Fibroblast of lung (primary cell): ENCODE measurements at places on chromosomes 7 and 10.

GRCh38 chr10:85862771-85863170, 503.8 kb downstream of the GRID1 start:
- DNase-seq: no peak

GRCh38 chr7:148402159-148402558, 188.4 kb upstream of the C7orf33 start:
- DNase-seq: peak; percentile 8

DNA sequence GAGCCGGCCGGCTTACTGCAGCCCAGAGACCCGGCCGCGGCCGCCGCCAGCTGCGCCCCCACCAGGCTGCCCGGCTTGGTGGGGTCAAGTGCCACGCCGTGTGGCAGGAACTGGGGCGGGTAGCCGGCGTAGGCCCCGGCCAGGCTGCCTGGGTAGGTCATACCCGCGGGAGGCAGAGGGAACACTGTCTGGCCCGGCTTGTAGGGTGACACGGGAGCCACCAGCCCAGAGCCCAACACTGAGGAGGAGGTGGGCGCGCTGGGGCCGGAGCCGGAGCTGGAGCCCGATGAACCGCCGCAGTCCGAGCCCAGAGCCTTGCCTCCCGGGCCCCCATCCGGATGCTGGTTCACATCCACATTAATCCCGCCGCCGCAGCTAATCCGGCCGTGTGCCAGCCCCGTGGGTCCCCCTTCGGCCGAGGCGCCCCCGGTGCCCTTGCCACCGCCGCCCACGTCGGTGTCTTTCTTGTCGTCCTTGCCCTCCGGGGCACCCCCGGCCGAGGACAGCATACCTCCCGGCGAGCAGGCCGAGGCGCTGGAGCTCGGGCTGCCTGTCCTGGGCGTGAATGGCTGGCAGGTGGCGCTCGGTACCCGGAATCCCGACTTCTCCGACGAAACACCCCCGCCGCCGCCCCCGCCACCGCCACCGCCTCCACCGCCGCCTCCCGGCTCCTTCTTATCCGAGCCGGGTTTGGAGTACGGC, 2.0 kb downstream of the ZNF503 start:
- DNase-seq: peak; percentile 69

DNA sequence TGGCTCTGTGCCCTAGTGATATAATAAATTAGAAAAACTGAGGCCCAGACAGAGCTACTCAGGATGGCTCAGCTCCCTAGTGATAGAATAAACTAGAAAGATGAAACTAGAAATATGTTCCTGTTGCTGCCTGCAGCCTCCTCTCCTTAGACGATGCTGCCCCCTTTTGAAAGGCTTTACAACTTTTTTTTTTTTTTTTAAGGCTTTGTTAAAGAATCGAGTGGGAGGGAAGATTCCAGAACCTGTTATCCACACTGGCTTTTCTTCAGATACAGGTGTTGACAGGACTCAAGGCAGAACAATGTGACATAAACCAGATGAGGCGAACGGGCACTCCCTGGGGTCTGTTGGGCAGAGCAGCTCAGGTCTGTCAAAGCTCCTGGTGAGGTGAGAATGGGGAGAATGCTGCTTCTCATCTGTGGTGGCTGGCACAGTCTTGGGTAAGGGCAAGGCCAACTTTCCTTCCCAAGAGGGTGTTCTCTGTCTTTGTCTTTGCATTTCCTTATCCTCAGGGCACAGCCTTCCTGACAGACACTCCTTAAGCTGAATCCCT, 175.1 kb downstream of the COBL start:
- peak; percentile 39 for DNase-seq

- peak; percentile 14 for DNase-seq
These were observed 232.4 kb downstream of the AHR start for GRCh38 chr7:17530741-17531421.

- DNase-seq: no peak
These were observed 187.1 kb downstream of the LRRC4 start for GRCh38 chr7:127844165-127844564.

GRCh38 chr10:6957851-6958250, 377.8 kb upstream of the PRKCQ start:
- no peak for DNase-seq

- peak; percentile 55 for DNase-seq
These were observed 372 bp upstream of the TMEM130 start for GRCh38 chr7:98870121-98870651.

GRCh38 chr10:119634219-119634544, 17.0 kb upstream of the BAG3 start:
- peak; percentile 19 for DNase-seq

- DNase-seq: no peak
These were observed 109.3 kb downstream of the SORBS1 start for GRCh38 chr10:95451568-95452524.

DNA sequence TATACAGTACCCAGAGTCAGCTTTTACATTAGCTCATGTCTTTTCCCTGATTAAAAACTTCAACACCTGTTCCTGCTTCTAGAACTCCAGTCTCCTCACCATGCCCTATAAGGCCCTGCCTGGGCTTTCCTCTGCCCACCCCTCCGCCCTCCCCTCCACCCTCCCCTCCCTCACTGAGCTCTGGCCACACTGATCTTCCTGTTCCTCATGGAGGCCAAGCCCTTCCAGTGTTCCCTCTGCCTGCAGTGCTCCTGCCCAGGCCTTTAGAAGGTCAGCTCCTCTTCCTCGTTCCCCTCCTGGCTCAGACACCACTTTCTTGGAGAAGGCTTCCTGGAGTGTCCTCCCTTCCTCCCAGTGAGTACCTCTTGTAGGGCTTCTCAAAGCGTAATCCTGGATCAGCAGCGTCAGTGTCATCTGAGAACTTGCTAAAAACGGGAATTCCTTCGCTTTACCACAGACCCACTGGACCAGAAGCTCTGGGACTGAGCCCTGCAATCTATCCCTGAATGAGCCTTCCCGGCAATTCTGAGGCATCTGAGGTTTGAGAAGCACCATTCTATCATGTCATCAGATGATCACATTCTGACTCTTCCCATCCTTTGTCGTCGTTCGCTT, 3.7 kb downstream of the PDZD7 start:
- no peak for DNase-seq

DNA sequence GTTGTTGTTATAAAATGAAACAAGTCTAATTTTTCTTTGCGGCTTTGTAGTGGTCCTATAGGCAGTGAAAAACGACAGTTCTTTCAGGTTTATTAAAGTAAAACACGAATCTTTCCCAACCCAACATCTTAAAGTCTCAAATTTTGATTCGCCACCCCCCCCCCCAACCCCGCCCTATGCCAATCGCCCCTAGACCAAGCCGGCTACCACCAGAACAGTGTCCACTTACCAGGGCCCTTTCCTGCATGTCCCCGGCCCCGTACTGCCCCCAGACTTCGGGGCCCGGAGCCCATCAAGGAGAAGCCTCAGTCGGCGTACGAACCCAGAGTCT, 335 bp upstream of the CHCHD1 start:
- no peak for DNase-seq

DNA sequence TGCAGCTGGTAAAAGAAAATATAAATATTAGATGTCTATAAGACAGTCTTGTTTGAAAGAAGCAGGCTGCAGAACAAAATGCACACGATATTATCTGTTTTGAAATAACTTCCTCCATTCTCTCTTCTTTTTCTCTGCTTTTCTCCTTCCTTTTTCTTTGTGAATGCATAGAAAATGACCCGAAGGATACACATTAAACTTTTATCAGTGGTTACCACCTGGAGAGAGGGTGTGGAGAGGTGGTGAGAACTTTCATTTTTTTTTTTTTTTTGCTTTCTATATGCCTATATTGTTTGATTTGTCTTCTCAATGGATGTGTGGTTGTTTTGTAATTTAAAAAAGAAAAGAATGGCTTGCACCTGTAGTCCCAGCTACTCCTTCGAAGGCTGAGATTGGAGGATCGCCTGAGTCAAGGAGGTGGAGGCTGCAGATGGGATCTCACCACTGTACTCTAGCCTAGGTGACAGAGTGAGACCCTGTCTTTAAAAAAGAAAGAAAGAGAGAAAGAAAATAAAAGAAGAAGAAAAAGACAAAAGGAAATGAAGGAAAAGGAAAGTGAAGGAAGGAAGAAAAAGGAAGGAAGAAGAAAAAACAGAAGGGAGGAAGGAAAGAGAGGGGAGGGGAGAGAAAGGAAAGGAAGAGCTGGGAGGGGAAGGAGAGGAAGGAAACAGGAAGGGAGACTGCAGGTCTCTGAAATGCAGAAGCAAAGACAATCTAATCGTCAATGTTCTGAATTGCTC, 64.4 kb downstream of the SAMD9 start:
- DNase-seq: no peak

- DNase-seq: peak; percentile 84
These were observed 171.4 kb downstream of the ARID5B start for GRCh38 chr10:62072901-62073300.

GRCh38 chr10:105288613-105289012, 647.5 kb downstream of the SORCS3 start:
- no peak for DNase-seq

DNA sequence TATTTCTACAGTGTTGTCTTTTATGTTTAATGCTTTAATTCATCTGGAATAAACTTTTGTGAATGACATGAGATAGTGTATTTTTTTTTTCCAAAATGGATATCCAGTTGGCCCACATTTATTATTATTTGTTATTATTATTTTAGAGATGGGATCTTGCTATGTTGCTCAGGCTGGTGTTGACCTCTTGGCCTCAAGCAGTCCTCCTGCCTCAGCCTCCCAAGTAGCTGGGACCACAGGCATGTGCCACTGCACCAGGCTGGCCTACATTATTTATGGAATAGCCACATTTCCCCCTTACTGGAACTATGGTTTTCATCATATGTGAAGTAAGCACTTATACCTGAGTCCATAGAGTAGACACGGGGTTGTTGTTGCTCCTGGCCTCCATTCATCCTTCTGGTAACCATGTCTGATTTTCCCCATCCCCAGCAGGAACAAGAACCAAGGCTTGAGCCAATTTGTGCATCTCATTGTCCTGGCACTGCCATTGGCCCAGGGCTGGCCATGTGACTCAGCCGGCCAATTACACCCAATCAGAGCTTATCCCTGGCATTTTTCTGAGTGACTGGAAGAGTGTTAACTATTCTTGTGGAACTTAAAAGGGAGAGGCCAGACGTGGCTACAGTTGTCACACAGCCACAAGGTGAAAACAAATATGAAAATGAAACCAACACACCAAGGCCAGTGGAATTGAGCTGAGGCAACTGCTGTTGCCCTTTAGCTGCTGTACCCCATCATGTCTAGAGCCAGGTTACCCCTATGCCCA, 23.1 kb downstream of the PRF1 start:
- DNase-seq: no peak

DNA sequence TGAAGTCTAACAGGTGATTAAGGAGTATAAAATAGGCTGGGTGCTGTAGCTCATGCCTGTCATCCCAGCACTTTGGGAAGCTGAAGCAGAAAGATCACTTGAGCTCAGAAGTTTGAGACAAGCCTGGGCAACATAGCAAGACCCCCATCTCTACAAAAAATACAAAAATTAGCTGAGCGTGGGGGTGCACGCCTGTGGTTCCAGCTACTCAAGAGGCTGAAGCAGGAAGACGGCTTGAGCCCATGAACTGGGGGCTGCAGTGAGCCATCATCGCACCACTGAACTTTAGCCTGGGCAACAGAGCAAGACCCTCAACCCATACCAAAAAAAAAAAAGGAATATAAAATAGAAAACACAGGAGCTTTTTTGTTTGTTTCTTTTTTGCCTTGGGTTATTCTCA, 47.4 kb downstream of the DCLRE1A start:
- DNase-seq: no peak

DNA sequence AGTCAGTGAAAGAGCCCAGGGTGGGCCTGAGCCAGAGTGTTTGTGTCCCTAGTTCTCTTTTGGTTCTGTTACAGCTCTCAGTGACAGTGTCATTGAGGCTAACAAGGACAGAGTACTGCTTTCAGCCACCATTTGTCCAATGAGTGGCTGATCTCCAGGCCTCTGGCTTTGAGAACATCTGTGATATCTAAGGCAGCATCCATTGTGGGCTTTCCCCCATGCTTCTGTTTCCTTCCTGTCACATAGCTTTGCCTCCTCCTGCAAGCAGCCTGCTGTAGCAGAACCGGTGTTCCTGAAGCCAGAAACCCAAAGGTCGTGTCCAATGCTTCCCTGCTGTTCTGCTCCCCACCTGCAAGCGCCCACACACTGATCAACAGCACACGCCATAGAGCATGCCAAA, 68.4 kb downstream of the IKZF1 start:
- DNase-seq: no peak

GRCh38 chr7:50304911-50305582, 531 bp downstream of the IKZF1 start:
- no peak for DNase-seq

DNA sequence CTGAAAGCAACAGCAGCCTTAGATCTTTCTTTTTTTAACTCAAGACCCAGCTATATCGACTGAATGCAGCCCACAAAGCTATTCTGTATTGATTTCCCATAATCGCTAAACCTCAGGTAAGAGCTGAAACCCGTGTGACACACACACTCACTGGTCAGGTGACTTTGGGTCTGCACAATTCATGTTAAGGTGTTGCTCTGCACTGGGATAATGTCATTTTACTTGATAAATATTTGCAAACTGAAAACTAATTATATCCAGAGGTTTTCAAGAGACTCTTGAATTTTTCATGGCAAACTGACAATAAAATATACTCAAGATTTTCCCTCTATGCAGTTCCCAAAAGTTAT, 33.1 kb downstream of the SCRN1 start:
- DNase-seq: no peak

DNA sequence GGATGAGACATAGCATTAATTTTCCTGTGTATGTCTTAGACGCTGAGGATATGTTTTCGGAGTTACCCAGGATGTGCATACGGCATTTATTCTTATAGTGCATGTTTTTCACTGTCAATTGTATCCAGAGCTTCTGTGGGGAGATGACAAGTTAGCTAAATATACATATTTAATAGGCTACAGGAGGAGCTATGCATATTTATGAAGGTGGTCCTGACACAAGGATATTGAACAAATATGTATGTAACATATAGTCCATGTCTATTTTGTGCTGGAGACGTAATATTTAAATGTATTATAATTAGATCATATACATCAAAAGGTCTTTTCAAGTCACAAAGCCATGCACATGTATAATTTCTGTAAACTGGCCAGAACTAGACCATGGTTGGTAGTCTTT, 16.0 kb downstream of the IL6 start:
- DNase-seq: no peak

DNA sequence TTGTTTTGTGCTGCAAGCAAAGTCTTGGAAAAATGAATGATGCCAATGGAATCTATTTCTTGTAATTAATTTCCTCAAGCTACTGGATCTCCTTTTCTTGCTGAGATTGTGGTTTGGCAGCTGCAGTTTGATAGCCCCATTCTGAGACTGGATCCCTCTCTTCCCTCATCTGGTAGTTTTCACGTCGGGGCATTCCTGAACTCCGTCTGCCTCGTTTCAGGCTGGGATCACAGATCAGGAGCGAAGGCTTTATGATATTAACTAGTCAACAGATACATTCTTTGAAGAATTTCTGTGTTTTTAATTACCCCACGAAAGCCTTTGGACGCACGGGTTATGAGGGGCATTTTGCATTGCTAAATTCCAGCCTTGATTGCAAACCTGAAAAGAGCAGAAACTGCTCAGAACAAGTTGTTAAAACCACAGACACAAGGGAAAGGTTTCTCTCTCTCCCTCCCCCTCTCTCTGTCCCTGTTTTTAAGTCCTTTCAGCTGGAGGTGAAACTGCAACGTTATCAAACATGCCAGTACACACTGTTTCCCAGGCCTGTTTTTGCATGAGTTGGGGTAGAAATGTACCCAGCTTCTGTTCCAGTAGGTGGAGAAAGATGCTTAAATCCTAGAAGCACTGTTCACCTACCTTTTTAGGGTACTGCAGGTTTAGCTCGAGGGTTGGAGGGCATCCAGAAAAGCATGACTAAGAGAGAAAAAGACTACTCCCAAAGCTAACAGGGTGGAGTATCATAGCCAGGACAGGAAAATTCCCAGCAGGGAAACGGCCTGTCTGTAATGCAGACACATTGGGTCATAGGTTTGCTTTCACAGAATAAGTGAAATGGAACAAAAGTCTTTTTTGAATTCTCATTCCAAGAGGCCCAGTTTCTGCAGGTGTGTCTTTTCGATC, 124.3 kb downstream of the CUX1 start:
- peak; percentile 82 for DNase-seq
